ENCODE measurements at places on chromosomes 13 and 19.
A peak's percentile ranks its signal among the peaks of the same experiment; 100 is the strongest.

DNA sequence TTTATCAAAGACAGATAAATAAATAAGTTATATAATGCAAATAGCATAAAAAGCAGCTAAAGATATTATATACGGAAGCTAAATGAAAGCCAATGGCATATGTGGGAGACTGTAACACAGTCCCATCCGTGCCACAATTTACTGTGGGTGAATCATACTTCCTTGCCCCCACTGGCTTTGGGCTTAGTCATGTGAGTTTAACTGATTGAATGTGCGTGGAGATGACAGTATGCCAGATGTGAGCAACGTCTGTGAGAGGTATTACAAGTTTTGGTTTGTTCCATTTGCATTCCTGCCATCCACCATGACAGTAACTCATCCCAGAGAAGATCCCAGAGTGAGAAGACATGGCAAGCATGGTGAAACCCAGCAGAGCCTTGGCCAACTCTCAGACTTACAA, 340.0 kb downstream of the SUCLA2 start:
- peak; percentile 69 for DNase-seq

GRCh38 chr13:97434397-97435201, 630 bp downstream of the RAP2A start:
- DNase-seq, result peak; percentile 22

GRCh38 chr13:31162151-31163008, 676 bp upstream of the HSPH1 start:
- peak; percentile 98 for DNase-seq

GRCh38 chr13:52012512-52012836, 276 bp downstream of the ALG11 start:
- DNase-seq, result no peak

- DNase-seq, result no peak
Measured at GRCh38 chr19:48118131-48118517, 7.5 kb upstream of the PLA2G4C start.

DNA sequence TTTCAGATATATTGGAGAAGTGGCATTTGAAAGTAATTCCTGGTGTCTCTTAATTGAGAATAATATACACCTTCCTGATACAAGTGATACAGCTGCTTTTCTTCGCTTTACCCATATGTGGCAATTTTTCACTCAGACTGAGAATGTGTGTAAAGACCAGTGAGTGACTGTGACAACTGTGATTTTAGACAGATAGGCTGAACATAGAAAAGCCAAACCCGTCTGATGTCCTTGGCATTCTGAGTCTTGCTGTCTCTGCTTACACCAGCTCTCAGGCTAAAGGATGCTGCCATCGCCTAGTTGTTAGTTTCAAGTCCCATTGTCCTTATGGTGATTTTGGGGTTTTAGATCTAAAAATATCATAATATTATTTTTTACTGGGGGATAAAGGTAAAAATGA, 492.6 kb downstream of the RFC3 start:
- no peak for DNase-seq

DNA sequence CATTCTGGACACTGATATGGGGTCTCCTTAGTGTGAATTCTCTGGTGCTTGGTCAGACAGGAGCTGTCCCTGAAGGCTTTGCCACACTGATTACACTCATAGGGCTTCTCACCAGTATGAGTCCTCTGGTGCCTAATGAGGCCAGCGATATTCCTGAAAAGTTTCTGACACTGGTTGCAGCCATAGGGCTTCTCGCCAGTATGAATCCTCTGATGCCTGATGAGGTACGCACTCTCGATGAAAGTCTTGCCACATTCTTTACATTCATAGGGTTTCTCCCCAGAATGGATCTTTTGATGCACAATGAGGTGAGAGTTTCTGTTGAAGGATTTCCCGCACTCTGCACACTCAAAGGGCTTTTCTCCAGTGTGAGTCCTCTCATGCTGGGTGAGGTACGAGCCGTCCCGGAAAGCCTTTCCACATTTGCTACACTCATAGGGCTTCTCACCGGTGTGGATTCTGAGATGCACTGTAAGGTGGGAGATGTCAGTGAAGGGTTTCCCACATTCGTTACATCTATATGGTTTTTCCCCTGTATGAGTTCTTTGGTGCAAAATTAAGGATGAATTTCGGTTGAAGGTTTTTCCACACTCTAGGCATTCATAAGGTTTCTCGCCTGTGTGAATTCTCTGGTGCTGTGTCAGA, 22.4 kb downstream of the ZNF329 start:
- DNase-seq, result no peak

GRCh38 chr13:33541456-33541855, 255.9 kb upstream of the STARD13 start:
- DNase-seq, result peak; percentile 37

- DNase-seq, result no peak
Measured at GRCh38 chr13:74567485-74567884, 433.3 kb upstream of the KLF12 start.

DNA sequence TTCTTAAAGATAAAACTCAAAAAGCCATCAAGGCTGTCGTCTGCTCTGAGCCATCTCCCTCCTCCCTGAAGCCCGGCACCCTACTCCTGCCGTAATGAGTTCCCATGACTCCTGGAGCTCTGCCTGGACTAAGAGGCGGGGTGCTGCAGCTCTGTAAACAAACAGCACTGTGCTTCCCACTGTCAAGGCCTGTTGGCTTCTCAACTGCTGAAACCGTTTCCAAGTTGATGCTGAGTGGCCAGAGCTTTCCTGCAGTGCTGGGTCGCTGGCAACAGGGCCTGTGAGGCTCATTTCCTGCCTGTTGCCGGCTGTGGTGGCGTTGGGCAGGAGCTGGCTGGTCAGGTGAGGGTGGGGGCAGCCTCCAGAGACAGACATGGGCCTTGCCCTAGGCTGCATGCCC, 26.7 kb upstream of the ISYNA1 start:
- peak; percentile 95 for DNase-seq

DNA sequence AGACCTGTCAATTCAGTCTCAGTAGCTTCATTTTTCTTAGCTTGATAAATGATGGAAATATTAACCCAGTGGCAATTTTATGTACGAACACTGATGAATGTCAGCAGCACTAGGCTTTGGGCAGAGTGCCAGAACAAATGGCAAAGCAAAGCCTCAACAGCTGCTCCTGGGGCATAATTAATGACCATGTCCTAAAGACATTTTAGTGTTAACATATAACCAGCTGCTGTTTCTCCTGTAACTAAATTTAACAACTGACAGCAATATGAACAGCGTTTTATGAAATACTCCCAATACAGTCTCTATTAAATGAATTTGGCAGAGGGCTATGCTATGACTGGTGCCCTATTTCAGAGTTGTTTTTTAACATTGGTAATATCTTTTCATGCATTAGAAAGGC, 47.1 kb downstream of the ZNF568 start:
- no peak for DNase-seq

- peak; percentile 73 for DNase-seq
Measured at GRCh38 chr19:6126335-6126974, 9.0 kb upstream of the ACSBG2 start.

- peak; percentile 31 for DNase-seq
Measured at GRCh38 chr13:40503011-40503410, 163.4 kb downstream of the FOXO1 start.

DNA sequence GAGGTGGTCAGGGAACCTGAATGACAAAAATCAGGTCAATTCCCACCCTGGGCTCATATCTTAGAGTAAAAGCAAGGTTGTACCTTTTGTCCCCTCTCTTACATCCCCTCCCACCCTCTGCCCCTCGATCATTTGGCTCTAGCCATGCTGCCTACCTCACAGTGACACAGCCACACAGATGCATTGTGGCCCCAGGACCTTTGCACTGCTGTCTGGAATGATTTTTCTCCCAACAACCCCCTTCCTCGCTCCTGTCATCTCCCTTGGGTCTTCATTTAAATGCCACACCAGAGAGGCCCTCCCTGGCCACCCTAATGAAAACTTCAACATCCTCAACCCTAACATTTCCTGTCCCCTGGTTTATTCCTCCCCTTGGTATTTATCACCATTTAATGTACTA, 4.3 kb downstream of the MYH14 start:
- DNase-seq, result no peak

GRCh38 chr19:49718511-49718910, 27.6 kb downstream of the CPT1C start:
- peak; percentile 34 for DNase-seq

DNA sequence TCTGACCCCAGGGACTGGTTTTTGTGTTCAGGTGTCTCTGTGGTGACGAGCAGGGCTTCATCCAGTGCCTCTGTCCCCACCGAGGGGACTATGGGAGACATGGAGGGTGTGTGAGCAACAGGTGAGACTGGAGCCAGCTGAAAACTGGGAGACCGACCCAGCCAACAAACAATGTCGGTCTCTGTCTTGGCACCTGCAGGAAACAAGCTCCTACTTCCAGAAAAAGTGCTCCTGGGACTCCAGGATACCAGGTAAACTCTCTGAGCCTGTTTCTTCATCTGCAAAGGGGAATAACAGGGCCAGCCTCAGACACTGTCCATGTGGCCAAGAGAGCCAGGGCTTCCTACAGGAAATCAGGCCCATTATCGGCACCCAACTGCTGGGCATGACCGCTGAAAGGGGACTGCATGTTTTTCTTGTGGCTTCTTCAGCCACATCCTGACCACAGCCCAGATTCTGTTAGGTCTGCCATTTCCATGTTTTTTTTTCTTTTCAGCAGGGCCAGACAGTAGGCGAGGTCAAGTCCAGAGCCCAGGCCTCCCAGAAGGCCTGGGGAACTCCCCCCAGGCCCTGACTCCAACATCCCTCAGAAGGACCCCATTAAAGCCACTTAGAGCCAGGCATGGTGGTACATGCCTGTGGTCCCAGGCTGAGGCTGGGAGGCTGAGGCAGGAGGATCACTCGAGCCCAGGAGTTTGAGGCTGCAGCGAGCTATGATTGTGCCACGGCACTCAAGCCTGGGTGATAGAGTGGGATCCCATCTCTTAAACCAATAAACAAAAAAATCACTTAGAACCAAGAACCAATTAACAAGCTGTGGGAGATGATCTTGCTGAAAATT, 836 bp upstream of the BST2 start:
- DNase-seq, result no peak

DNA sequence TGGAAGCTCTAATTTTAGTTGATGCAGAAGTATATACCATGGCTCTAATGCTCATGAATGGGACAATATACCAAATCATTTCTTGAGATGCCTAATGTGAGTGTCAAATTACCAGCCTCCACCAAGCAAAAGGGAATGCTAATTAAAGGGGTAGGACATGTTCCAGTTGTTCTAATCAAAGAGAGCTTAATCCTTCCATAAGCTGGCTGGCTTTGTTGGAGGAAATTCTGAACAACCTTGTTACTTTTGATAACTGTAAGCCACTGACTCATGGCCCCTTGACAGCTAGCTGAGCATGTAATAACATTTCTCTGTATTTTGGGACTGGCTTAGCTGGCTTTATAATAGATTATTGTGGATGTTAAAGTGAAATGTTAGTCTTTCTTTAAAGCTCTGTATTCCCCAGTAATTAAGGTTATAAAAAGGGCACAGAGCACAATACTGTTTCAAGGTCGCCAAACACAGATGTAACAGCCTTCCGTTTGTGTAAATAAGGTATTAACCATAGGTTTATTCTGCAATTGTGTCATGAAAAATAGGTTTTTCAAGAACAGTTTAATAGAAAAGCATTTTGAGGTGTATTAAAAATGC, 1194.0 kb downstream of the PCDH9 start:
- peak; percentile 48 for DNase-seq

DNA sequence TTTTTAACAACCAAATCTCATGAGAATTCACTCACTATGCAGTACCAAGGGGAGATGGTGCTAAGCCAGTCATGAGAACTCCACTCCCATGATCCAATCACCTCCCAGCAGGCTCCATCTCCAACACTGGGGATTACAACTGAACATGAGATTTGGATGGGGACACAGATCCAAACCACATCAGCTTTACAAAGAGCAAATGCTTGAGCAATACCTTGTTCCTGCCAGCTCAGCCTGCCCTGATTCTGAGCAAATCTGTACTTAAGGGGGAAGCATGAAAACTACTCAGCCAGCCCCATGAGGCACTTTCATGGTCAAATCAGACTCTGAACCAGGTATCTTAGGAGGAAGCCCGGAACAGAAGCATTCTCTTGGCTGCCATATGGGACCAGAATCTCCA, 259.9 kb downstream of the TBC1D4 start:
- peak; percentile 85 for DNase-seq

GRCh38 chr19:39837978-39838377, 4.0 kb upstream of the DYRK1B start:
- no peak for DNase-seq

GRCh38 chr13:96112936-96113335, 23.0 kb downstream of the HS6ST3 start:
- DNase-seq, result no peak

DNA sequence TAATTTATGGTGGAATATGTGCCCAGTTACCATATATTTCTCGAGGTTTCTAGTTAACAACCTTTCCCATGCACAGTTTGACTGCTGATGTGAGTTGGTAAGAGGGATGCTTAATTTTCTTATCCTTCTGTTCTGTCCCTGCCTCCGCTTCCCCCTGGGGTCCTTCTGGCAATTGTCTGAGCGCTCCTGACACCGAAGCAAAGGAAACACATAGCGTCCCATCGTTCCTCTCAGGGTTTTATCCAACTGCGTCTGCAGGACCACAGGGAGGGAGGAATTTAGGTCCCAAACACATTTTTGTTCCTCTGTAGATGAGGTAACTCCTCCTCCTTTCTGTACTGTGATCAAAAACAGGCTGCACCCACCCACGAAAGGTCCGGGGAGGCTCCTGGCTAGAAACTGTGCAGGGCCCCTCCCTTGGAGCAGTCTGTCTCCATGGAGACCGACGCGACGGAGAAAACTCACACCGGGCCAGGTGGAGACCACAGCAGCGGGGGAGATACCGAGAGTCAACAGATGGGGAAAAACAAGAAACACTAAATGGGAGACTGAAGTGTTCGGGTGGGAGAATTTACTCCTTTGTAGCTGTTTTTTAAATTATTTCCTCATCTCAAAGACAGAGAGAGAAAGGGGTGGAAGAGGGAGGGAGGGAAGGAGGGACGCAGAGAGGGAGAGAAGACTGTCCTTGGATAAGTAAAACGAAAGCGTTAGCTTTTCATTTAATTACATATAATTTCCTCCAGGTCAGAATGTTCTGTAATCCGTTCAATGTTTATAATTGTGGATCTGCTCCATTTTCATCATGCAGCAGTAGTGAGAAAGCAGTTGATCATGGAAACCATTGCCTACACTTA, 191.8 kb upstream of the NBEA start:
- DNase-seq, result no peak

- DNase-seq, result no peak
Measured at GRCh38 chr13:31274390-31274789, 74.6 kb downstream of the B3GLCT start.

DNA sequence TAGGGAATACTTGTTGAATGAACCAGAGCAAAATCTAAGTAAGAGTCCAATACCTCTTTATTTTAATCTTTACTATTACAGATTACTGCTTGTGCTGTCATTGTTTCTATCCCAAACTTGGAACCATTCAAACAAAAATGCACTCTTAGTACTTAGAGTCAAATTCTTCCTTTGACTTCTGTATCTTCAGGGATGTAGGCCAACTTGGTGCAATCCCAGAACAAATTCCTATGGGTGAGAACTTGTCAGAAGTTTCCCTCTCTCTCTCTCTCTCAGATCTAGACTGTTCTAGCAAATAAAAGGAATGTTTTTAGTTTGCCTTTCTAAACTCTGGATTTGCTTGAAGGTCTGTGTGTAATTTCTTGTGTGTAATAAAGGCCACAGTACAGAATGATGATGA, 329.0 kb upstream of the TMTC4 start:
- peak; percentile 54 for DNase-seq
